ENCODE measurements at places on chromosomes 2 and 18.

DNA sequence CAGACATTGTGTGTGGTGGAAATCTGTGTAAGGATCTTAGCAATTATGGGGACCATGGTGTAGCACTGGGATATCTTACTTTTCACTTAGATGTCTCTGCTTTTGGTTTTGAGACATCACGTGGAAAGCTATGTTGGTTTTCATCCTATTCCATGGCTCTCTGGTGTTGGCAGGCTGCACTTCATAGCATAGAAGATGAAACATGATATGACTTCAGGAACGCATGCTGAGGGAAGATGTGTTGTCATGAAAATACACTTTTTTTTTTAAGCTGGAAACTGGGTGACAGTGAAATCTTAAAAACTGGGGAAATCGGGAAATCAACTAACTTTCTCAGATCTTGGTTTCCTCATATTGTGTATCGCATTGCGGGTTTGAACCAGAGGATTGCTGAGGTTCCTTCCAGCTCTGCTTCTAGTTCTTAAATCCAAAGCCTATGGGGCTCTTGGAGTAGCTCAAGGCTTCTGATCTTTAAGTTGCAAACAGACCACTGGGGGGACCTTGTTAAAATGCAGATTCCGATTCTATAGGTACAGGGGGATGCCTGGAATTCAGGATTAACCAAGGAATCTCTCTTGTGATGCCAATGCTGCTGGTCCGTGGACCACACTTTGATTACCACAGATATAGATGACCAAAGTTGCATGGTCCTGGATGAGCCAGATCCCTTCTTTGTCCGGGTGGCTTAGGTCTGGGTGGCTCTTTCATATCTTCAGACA lies 160.7 kb downstream of the SH3RF3 start:
- no peak for DNase-seq

DNA sequence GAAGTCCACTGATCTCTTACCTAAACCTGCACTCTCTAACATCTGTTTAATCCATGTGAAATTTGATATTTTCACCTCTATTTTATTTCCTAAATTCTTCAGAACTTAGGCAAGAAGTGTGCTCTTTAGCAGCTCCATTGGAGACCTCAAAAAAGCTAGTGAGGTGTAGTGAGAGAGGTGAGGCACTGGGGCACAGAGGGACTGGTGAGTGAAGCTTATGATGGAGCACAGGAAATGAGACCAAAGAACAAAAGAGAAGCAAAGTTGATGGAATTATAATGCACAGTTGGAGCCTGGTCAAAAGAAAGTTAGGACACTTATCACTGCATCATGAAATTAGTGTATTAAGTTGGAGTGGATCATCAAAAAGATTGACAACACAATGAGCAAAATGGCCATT lies 1050.7 kb upstream of the NRXN1 start:
- DNase-seq: no peak

GRCh38 chr2:153068052-153068451 lies 349.6 kb downstream of the ARL6IP6 start:
- DNase-seq: no peak

- no peak for DNase-seq
Measured at GRCh38 chr2:129056959-129057317, 738.3 kb upstream of the HS6ST1 start.

- DNase-seq: no peak
Measured at GRCh38 chr18:45896991-45897390, 70.1 kb downstream of the EPG5 start.

DNA sequence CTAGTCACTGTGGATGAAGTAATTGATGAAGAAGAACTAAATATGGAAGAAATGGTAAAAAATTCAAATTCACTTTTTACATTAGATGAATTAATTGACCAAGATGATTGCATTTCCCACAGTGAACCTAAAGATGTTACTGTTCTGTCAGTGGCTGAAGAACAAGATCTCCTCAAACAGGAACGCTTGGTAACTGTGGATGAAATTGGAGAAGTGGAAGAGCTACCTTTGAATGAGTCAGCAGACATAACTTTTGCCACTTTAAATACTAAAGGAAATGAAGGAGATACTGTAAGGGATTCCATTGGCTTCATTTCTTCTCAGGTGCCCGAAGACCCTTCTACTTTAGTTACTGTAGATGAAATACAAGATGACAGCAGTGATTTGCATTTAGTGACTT lies 26.6 kb upstream of the DYSF start:
- DNase-seq: no peak

- peak; percentile 25 for DNase-seq
Measured at GRCh38 chr2:63654959-63655358, 66.2 kb downstream of the MDH1 start.

GRCh38 chr2:159773426-159773825 lies 24.6 kb downstream of the CD302 start:
- no peak for DNase-seq

GRCh38 chr2:212882626-212883025 lies 268.8 kb downstream of the IKZF2 start:
- DNase-seq: no peak

DNA sequence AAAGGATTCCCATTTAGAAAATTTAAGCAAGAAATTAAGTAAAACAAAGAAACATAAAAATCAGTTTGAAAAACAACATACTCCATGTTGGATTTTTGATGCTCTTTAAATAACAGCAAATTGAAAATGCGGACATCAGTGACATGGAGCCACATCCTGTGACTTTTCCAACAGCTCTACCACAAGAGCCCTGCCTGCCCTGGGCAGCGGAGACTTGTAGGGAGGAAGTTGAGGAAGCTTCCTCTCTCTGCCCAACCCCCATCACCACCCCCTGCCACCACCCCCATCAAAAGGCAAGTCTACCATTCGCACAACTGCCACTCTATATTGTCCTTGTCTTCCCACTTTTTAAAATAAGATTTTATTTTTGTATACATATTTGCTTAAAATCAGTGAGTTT lies 32.8 kb upstream of the DAPL1 start:
- DNase-seq: no peak

- DNase-seq: peak; percentile 40
Measured at GRCh38 chr18:56286775-56287325, 351.5 kb downstream of the TXNL1 start.

- DNase-seq: no peak
Measured at GRCh38 chr2:16315458-16315835, 350.2 kb downstream of the CYRIA start.

GRCh38 chr2:178101321-178102079 lies 10.7 kb upstream of the RBM45 start:
- peak; percentile 8 for DNase-seq

DNA sequence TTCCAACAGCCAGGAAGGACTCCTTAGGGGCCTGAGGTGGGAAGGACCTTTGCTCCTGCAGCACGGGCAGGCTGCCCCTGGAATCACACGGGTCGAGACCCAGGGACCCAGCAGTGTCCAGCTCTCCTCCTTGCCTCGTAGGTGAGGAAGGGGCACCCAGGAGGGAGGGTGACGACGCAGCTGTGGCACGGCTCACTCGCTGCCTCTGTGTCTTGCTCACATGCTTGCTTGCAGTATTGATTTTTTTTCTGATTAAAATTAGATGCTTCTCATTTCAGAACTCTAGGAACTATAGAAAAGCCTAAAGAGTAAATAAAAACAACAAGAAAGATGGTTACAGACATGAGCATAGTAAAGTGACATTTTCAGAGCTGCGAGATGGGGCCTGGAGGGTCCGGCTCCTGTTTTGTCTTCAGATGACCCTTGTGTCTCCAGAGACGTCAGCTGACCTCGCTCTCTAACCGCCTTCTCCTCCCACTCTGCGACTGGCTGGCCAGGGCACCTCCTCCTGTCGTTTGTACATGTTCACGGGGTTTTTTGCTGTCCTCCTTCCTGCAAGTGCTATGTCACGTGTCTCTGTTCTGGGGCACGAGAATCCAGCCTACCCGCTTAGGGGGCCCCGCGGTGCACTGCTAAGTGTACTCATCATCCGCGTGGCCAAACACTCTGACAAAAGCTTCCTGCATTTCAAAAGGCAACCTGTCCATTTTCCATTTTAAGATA lies 65.7 kb upstream of the ZNF236 start:
- DNase-seq: peak; percentile 55

- DNase-seq: no peak
Measured at GRCh38 chr2:233030-233429, 30.8 kb downstream of the SH3YL1 start.

- DNase-seq: peak; percentile 80
Measured at GRCh38 chr2:85584354-85584856, at the start of gene VAMP5. VAMP5 (plus strand) TSS chr2:85584431; CDS start chr2:85584491, 60 bp downstream.

DNA sequence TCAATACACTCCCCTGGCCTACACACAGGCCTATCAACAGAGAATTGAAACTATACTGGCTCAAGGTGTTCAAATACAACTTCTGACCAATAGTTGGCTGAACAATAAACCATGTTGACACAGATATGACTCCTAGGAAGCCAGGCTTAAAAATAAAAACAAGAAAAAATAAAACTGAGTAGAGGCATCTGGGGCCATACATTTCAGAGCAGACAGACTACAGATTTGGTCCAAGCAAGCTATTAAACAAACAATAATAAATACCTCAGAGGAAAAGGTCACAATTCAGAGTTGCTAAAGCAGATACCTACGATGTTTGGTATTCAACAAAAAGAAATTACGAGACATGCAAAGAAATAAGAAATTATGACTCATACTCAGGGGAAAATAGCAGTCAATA lies 132.8 kb upstream of the ACVR2A start:
- no peak for DNase-seq

DNA sequence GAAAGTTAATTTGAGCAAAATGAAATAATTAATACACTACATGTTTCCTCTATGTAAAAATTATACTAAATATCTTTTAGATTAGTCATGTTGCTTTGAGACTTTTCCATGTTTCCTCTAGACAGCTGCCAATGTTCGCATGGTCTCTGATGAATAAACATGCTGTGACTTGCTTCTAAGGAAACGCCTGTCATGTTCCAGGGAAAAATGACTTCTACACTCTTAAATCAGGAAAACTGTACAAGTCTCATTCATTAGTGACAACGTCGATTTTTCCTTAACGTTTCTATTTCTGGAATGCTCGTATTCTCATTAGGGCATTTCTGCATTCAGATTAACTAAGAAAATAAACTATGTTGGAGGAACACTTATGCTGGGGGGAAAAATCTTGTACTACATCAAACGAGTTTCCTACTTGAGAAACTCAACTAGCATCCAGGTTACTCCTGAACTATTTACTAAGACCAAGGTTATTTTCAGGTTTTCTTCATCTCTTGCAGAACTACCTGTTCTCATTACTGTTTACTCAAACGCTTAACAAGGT lies 1.6 kb downstream of the COBLL1 start:
- peak; percentile 14 for DNase-seq

DNA sequence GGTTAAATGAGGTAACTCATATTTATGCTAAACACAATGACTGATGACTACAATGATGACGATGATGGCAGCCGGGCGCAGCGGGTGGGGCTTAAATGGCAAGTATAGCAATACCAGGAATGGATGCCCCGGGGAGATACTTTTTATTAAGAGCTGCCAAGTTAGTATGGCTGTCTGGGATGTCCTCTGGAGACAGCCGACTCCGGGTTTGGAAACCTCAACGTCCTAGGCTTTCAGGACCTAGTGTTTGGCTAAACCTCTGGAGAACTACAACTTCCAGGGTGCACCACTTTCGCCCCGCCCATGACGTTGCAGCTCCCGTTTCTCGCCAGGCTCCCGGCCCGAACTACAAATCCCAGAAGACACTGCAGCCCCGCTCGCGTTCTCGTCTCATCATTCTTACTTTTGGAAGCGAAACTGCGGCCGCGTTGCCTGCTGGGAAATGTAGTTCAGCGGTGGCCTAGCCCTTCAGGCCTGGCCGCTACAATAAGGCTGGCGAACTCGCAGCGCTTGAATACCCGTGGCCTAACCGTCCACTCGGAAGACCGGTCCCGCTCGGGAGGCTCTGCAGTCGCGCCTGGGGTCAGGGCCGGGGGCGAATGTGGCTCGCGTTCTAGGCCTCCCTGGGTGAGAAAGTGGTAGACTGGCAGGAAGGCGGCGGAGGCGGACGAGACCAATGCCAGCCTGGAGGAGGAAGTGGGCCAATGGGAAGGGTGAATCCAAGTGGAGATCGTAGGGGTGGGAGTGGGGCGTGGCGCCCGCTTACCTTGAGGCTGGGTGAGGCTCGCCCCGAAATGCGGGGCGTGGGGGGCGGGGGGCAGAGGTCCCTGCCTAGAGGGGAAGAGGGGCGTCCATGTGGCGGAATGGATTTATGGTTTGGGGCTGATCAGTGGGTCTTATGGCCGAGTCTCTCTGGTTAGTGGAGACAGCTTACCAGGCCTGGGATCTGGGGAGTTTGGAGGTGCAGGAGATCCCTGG lies at the start of gene SMARCAL1:
SMARCAL1 (plus strand) TSS at position 463 of the 978 bp plus-strand sequence. CDS start 2,221 bp downstream, outside the sequence.
- peak; percentile 97 for DNase-seq

- DNase-seq: no peak
Measured at GRCh38 chr2:126449677-126450076, 206.3 kb upstream of the GYPC start.

DNA sequence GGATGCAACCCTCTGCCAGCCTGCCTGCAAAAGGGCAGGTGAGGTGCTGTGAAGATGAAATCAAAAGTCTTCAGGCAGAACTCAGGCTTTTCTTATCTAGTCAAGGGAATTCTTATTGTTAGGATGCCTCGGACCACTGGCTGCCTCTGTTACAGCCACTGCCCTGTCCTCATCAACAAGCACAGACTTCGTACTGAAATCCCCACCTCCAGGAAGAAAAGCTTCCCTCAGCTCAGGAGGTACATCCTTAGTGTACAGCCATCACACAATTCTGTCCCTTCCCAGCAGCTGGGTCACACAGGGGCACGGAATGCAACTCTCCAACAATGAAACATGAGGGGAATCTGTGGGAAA lies 10.1 kb upstream of the RNU4ATAC start:
- no peak for DNase-seq

- DNase-seq: no peak
Measured at GRCh38 chr2:164984428-164984827, 29.1 kb upstream of the SLC38A11 start.

Data from AG20443 (cell line).